ENCODE measurements at places on chromosomes 12 and 14. TPM values are rescaled to one million over a fixed set of nuclear protein-coding genes. Genes with fewer than 3 reads are reported as not detected.

The ERH gene
- total RNA-seq, result 70.9 TPM

The P2RX2 gene
- 2.8 TPM for total RNA-seq

The PTPN6 gene
- 30.5 TPM for total RNA-seq

The TMEM229B gene
- 0.84 TPM for total RNA-seq

The MFAP5 gene
- 64.5 TPM for total RNA-seq

The NEUROD4 gene
- not detected for total RNA-seq

The ADAMTS20 gene
- total RNA-seq, result not detected

The CIDEB gene
- 9.1 TPM for total RNA-seq

The SRRM4 gene
- not detected for total RNA-seq

The CDK17 gene
- total RNA-seq, result 101 TPM

The PDZRN4 gene
- total RNA-seq, result 9.7 TPM

The KRT6C gene
- total RNA-seq, result not detected

The KRT83 gene
- total RNA-seq, result not detected

The EPYC gene
- total RNA-seq, result not detected

The PPM1H gene
- 1.9 TPM for total RNA-seq

The RGS6 gene
- total RNA-seq, result 5.2 TPM

The WNT1 gene
- total RNA-seq, result 0.60 TPM

The PAX9 gene
- not detected for total RNA-seq

The TAS2R30 gene
- 2.5 TPM for total RNA-seq

The C3AR1 gene
- 15.6 TPM for total RNA-seq

The NFATC4 gene
- total RNA-seq, result 9.2 TPM

The MUCL1 gene
- not detected for total RNA-seq

The MNAT1 gene
- total RNA-seq, result 29.6 TPM

The GPR84 gene
- not detected for total RNA-seq

The CEBPE gene
- not detected for total RNA-seq

The GSKIP gene
- total RNA-seq, result 10.6 TPM

The GALNT9 gene
- 52.7 TPM for total RNA-seq

The OAS2 gene
- 10.0 TPM for total RNA-seq

The NUAK1 gene
- total RNA-seq, result 12.7 TPM

Data from omental fat pad (tissue), 4 donors.